ENCODE measurements at places on chromosomes 3 and 15.

GRCh38 chr3:117586161-117586560 lies 876.6 kb downstream of the TUSC7 start:
- DNase-seq = no peak

GRCh38 chr3:160001148-160001760 lies 12.6 kb downstream of the IL12A start:
- DNase-seq = no peak

GRCh38 chr15:51460796-51461195 lies 119.3 kb downstream of the GLDN start:
- DNase-seq = no peak

DNA sequence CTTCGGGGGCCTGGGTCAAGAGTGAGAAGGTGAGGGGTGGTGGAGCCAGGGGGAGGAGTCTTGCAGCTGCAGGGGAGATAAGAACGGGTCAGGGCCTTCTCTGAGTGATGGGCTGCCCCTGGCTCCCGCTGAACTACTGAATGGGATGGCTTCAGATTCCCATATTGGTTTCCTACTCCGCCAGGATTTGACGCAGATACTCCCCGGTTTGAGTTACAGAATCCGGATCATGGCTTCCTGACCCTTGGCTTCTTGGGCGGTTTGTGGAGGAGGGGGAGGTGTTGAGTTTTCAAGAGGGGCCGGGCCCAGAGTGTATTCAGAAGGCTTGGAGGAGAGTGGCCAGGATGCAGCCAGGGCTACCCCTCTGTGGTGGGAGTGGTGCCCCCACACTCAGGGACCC lies 119.9 kb upstream of the ATP2B2 start:
- DNase-seq = no peak

GRCh38 chr15:49987198-49987785 lies 131.7 kb downstream of the ATP8B4 start:
- no peak for DNase-seq

DNA sequence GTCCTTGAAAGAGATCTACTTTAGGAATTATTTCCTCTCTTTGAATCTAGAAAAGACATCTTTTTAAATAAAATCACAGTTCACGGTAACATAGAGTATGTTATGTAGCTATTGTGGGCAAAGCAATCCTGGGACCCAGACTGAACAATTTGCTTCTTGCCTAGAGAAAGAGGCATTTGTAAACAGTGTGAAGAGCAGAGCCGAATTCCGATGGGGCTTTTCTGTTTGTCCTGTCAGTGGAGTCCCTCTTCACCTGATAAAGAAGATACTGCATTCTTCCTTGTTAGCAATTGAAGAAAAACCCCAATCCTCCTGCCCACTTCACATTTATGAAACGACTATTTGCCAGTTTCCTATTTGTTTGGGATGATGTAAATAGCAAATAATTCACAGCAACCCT lies 462.9 kb downstream of the WDR72 start:
- no peak for DNase-seq

- DNase-seq = no peak
Observed at GRCh38 chr3:186665625-186666188, at the start of gene HRG. TSS of gene HRG (plus strand) at chr3:186666014. CDS start at chr3:186666032, 18 bp downstream.

GRCh38 chr3:125331243-125331642 lies 43.9 kb downstream of the ZNF148 start:
- no peak for DNase-seq

DNA sequence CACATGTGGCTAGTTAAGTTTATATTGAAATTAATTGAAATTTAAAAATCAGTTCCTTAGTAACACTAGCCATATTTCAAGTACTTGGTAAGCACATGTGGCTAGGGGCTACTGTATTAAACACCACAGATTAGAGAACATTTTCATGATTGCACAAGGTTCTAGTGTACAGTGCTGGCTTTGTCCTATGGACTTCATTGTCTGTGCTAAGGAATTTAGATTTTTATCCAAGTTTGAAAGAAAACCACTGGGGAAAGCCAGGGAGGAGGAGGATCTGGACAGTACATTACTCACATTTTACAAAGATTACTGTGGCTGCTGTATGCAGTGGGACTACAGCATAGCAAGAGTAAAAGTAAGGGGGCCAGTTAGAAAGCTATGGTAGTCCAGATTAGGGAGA lies 13.9 kb downstream of the STAC start:
- DNase-seq = no peak

GRCh38 chr3:64311424-64312061 lies 86.3 kb upstream of the PRICKLE2 start:
- DNase-seq = peak; percentile 24

- no peak for DNase-seq
Observed at GRCh38 chr15:100635406-100636071, 33.1 kb downstream of the ASB7 start.

DNA sequence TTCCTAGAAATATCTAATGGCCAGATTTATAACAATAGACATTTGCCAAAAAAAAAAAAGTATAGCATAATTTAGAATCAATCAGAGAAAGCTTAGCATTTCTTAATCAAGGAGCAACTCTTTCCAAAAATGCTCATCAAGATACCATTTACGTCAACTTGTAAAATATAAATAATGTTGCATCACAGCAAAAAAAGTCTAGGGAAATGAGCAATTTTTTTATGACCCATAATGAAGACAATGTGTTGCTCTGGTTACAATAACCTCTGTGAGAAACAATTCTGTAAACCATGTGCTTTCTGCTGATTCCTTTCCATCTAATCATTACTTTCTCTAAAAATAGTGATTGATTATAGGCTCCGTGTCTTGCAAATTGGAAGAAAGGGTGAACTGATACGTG lies 36.3 kb downstream of the KBTBD8 start:
- no peak for DNase-seq

GRCh38 chr3:62665627-62666437 lies 209.4 kb downstream of the CADPS start:
- DNase-seq = peak; percentile 82

DNA sequence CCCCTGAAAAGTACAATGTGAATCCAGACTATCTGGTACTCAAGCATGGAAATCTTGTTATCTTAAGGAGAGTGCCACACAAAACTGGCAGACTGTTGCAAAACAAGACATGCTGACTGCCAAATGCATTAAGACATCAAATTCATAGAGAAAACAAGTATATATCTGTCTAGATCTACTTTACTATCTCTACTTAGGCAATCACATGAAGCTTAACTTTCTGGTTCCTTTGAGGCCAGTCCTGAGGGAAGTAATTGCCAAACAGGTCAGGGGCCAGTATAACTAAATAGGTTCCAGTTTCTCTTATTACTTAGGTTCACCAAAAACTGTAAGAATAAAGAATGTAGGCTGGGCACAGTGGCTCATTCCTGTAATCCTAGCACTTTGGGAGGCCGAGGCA lies 15.9 kb upstream of the SLC4A7 start:
- DNase-seq = peak; percentile 45

DNA sequence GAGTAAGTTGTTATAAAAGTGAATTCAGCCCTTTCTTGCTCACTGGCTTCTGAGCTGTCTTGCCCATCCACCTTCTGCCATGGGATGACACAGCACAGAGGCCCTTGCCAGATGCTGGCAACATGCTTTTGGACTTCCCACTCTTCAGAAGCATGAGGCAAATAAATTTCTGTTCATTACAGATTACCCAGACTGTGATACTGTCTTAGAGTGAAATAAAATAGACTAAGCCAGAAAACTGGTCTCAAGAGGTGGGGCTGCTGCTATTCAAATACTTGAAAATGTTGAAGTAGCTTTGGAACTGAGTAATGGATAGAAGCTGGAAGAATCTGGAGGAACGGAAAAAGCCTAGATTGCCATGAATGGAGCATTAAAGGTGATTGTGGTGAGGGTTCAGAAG lies 170.4 kb downstream of the ZMAT3 start:
- DNase-seq = no peak

- no peak for DNase-seq
Observed at GRCh38 chr3:162052636-162053035, 556.0 kb downstream of the OTOL1 start.

DNA sequence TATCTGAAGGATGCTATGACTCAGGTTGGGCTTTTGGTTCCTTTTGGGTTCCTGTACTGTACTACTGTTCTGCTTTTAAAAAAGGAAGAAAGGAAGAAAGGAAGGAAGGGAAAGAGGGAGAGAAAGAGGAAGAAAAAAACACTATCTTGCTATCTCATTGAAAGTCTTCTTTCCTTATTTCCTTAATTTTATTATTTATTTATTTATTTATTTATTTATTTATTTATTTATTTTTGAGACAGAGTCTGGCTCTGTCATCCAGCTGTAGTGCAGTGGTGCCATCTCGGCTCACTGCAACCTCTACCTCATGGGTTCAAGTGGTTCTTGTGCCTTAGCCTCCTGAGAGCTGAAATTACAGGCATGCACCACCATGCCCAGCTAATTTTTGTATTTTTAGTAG lies 198.9 kb upstream of the SOX2 start:
- no peak for DNase-seq

GRCh38 chr15:50944672-50945071 lies 36.2 kb downstream of the AP4E1 start:
- no peak for DNase-seq

DNA sequence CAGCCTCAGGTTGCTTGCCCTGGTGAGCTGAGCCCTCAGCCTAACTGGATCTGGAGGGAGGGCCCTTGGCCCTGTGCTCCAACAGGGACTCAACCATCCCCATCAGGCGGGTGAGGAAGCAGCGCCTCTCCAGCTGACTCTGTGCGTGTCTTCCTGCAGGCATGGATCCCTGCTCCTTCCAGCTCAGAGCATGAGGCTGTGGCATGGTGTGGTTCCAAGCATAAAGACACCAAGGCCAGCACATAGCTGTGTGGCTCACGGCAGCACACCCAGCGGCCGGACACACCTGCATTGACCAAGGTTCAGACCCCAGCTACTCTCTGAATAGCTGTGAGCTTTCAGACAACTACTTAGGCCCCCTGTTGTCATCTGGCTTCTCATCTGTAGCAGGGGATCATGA lies 131.0 kb upstream of the PLXNA1 start:
- DNase-seq = no peak

DNA sequence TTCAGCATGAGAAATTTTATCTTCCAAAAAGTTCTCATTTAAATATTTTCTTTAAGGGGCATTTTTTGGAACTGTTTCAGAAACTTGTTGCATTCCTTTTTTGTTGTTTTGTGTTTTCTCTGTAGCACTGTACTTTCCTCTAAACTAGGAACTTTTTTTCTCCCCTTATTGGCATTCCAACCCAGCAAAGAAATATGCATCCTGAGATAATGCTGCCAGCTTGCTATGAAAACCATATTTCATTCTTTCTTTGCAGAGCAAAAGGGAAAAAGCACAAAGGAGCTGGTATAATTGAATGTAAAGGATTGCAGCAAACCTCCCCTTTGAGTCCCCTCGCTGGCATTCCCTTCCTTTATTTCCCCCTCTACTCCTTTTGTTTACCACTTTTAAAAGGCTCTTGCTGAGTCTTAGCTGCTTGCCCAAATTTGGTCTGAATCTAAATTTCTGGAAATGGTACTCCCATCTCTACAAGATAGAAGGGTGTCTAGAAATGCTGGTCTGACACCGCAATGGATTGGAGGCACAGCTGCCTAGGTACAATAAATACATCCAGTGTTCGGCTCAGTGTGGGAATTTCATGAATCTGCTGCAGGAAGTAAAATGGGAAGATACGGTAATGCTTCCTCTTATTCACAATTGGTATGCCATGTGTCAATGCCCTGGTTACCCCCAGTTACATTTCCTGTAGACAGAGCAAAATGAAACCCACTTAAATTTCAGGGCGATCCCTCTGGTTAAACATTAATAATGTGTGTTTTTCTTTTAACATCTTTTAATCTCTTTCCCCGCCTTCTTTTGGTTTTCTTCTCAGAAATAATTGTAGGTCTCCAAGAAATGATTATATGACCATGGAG lies 156.6 kb downstream of the MEIS2 start:
- no peak for DNase-seq
